Activated T-cell treated with anti-CD3 and anti-CD28 coated beads for 24 hours (primary cell): ENCODE measurements at places on chromosomes 3 and 15.

DNA sequence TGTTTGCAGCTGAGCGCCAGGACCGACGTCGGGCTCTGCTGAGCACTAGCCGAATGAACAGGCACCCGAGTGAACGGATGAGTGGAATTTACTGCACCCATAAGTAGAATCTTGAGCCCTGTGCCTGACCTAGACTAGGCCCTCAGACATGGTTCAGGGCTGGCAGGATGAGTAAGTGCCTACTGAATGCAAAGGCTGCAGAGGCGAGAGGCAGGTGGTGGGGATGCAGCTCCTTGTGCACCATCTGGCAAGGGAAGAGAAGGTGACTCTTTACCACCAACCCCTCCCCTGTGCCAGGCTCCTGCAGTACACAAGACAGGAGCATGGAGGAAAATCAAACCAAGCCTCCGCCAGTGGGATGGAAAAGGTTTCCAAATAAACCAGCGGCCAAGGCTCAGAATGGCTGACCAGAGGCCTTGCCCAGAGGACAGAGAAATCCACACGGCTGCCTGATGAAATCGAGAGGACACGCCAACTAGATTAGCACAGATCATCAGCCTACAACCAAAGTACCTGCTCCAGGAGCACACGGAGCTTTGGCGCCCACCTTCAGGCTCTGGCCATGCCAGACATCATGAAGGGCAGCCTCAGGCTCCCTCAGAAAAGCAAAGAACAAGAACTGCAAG is 141.7 kb upstream of the IQSEC1 start:
- no peak for DNase-seq

DNA sequence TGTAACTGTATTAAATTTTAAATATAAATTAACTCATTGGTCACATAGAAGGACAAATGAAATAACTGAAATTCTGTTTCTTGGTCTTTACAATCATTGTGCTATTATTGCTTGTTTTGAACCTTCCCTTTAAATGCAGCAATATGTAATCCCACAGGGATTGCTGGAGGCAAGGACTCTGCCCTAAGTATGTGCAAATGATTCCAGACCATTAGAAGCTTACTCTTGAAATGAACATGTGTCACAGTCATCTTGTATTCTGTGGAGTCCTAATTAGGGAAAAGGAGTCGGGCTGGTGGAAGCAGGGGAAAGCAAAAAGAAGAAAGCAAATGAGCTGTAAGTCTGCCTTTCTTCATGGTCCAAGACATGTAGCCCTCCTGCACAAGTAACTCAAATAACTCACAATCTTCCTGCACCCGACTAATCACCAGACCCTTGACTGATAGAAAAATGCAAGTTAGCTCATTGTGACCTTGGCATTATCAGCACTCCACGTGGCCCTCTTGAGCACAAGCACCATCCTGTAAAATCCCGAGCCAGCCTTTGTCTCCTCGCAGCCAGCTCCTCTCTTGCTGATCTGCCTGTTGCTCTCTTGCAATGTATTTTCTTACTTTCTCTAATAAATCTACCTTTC is 2.3 kb upstream of the TMPRSS7 start:
- DNase-seq = no peak

GRCh38 chr3:116444819-116445310 is 422 bp downstream of the LSAMP start:
- DNase-seq = no peak

- no peak for DNase-seq
These were observed 9.2 kb upstream of the DENND4A start for GRCh38 chr15:65801229-65801805.

DNA sequence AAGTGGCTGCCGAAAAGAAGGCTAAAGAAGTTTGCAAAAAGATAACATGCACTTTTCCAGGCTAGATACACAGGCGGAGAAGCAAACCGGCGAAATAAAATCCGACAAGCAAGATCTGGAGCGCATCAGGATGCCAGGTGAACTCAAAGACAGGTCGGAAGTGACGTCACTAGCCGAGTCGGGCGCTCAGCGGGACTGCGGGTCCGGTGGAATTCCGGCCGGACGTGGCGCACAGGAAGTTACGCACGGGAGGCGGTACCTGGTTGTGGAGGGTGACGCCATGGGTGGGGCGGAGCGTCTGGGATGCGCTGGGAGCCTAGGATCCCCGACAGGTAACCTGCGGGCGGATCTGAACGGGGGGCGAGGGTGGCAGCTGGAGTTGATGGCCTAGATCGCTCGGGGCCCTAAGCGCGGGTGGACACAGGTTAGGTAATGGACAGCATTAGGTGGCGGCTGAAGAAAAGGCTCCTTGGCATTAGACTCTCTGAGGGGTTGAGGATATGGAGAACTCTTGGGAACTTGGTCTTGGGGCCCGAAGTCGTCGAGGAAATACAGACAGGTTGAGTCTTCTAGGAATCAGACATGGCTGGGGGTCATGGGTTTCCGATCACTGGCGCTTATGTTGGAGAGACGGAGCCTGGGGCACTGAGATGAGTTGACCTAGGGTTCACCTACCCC is 29.0 kb upstream of the EHHADH start:
- DNase-seq = peak; percentile 94

GRCh38 chr3:59374818-59375211 is 325.0 kb upstream of the CFAP20DC start:
- DNase-seq = no peak

DNA sequence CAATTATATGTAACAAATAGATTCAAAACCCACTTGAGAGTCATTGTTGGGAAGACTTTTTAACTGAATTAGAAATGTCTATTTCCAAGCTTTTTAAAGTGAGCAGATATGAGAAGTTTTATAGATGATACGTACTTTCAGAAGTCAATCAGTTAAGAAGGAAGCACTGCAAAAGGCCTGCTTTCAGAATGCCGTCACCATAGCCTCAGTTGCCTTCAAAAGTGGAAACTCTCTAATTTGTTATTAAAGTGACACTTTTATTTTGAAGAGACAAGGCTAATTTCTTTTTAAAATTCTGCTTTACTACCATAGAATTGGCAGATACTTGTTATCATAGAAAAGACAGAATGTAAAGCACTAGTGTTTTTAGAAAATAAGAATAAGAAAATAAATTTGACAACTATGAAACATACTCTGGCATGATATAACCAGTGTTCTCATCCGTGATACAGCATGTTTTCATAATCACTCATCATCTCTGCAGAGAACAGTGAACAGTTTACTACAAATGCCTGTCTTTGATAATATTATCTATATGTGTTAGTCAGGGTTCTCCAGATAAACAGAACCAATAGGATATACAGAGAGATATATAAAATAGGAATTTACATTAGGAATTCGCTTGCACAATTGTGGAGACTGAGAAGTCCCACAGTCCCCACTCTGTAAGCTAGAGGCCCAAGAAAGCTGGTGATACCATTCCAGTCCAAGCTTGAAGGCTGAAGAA is 7.0 kb upstream of the PLD1 start:
- no peak for DNase-seq

GRCh38 chr3:35894735-35895134 is 255.4 kb downstream of the ARPP21 start:
- DNase-seq = no peak

GRCh38 chr15:68348606-68349005 is 71.1 kb downstream of the FEM1B start:
- no peak for DNase-seq

- DNase-seq = no peak
These were observed 12.6 kb downstream of the BFSP2 start for GRCh38 chr3:133412183-133413132.

DNA sequence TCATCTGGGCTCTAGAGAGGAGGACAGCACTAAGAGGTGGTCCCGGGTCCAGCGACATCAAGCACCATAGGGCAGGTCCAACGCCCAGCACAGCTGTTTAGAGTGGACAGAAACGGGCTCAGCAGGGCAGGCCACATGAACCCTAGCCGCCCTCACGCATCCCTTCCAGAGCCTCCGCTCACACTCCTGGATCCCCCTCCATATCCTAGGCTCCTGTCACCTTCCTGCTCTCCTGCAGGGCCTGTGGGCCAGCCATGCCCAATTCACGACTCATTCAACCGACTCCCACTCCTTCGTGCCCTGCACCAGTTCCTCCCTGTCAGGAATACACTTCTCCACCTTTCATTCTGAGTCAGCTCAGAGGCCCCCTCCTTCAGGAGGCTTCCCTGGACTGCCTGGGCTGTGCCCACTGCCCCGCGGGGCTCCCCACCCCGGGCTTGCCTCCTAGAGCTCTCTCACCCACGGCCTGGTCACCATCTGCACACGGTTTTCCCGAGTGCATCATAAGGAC is 90.2 kb downstream of the LINGO1 start:
- DNase-seq = no peak

GRCh38 chr3:58414538-58415197 is 19.0 kb downstream of the PDHB start:
- DNase-seq = peak; percentile 35

GRCh38 chr3:25548836-25549235 is 115.9 kb downstream of the TOP2B start:
- DNase-seq = no peak

DNA sequence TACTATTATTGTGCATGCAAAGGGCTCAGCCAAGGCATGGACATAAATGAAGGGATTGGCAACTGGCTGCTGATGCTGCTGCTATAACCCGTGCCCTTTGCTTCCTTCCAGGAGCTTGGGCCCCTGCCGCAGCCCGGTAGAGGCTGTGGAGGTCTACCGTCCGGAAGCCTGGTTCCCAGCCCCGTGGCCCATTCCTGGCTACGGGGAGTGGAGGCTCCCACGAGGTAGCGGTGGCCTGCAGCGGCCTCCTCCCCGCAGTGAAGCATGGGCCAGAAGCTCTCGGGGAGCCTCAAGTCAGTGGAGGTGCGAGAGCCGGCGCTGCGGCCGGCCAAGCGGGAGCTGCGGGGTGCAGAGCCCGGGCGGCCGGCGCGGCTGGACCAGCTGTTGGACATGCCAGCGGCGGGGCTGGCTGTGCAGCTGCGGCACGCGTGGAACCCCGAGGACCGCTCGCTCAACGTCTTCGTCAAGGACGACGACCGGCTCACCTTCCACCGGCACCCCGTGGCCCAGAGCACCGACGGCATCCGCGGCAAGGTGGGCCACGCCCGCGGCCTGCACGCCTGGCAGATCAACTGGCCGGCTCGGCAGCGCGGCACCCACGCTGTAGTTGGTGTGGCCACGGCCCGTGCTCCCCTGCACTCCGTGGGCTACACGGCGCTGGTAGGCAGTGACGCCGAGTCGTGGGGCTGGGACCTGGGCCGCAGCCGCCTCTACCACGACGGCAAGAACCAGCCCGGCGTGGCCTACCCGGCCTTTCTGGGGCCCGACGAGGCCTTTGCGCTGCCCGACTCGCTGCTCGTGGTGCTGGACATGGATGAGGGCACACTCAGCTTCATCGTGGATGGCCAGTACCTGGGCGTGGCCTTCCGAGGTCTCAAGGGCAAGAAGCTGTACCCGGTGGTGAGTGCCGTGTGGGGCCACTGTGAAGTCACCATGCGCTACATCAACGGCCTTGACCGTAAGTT is 15.0 kb downstream of the SPSB4 start:
- DNase-seq = no peak

DNA sequence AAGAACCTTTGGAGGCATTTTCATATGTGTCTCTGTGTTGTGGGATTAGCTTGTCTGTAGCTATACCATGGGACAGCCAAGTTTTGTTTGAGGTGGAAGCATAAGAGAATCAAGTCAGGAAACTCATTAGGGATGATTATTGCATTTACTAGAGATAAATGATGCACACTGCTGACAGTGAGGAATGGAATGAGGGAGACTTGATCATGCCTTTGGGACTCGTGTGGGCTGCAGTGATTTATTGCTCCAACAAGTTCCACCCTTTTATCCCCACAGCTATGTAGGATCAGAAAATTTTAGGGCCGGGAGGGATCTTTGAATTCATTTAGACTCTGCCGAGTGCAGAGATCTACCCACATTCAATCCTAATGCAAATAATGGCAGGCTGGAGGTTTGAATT is 16.3 kb downstream of the ZNF385D start:
- DNase-seq = no peak

GRCh38 chr3:56783644-56784447 is 17.9 kb downstream of the ARHGEF3 start:
- peak; percentile 49 for DNase-seq

DNA sequence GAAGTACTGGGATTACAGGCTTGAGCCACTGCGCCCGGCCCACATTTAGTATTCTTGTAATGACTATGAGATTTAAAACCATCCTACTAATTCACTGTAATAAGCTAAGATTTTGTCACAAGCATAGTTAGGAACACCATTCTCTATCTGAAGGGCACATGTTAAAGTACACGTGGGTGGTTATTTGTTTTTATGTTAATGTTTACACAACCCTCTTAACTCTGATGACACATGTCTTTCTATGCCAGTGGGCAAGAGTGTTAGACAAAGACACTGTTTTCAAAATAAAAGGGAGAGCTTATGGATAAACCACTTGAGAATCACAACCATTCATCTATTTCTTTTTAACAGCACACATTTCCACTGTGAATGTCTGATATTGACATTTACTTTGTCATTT is 537.6 kb upstream of the IL12A start:
- DNase-seq = no peak

DNA sequence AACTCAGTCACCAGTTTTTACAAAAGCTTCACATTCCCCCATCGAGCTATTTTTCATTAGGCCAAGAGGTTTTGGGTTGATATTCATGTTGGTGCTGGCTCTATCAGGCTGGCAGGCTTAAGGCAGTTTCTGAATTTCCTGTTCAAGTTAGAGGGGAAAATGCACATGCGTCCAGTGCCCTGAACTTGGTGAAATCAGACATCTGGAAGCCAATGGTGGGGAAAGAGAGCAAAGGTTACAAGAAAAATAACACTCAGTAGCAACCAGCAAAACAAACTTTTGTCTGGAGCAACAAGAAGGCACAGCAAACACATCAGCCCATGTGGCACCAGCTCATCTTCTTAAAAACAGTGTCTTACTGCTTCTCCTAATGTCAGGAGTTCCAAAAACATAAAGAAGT is 155.6 kb upstream of the TSC22D2 start:
- no peak for DNase-seq

DNA sequence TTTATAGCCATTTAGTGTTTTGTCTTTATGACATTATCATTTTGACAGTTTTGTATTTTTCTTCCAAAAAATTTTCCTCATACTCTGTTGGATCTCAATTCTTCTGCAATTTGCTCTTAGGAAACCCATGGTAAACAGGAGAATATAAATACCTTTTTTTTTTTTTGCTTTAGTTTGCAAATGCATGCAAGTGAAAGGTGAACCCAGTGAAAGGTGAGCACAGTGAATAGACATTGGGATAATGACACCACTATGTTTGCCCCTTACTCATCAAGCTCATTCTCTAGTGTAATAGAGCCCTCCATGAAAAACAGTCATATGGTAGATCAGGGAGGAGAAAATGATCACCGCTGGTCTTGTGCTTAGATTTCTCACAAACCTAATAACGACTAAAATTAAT is 59.0 kb upstream of the TRPC1 start:
- DNase-seq = no peak

GRCh38 chr3:87625876-87626275 is 349.5 kb upstream of the POU1F1 start:
- no peak for DNase-seq
